Spinal cord (tissue), 10 donors: ENCODE measurements at places on chromosomes 12 and 14. TPM values are rescaled to one million over a fixed set of nuclear protein-coding genes. Genes with fewer than 3 reads are reported as not detected.

Gene DDX51
- 8.7 TPM for total RNA-seq

DNA sequence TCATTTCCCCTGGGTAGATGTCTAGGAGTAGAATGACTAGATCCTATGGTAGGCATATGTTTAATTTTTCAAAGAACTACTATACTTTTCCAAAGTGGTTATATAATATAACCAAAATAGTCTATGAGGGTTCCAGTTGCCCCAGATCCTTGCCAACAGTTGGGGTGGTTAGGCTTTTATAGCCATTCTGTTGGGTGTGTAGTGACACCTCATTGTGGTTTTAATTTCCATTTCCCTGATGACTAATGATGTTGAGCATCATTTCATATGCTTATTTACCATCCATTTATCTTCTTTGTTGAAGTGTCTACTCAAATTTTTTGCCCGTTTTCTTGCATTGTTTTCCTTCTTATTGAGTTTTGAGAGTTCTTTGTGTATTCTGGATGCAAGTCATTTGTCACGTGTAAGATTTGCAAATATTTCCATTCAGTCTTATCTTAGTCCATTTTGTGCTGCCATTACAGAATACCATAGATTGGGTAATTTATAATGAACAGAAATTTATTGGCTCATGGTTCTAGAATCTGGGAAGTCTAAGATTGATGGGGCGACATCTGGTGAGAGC lies 4.7 kb downstream of the SYNE2 start:
- no peaks in the 10 kb centered on the region for H3K27me3 ChIP-seq
- H3K27ac ChIP-seq = no peak overlapping the region
- H3K4me3 ChIP-seq = no peak overlapping the region
- H3K36me3 ChIP-seq = no peaks in the 10 kb centered on the region
- DNase-seq = no peak

DNA sequence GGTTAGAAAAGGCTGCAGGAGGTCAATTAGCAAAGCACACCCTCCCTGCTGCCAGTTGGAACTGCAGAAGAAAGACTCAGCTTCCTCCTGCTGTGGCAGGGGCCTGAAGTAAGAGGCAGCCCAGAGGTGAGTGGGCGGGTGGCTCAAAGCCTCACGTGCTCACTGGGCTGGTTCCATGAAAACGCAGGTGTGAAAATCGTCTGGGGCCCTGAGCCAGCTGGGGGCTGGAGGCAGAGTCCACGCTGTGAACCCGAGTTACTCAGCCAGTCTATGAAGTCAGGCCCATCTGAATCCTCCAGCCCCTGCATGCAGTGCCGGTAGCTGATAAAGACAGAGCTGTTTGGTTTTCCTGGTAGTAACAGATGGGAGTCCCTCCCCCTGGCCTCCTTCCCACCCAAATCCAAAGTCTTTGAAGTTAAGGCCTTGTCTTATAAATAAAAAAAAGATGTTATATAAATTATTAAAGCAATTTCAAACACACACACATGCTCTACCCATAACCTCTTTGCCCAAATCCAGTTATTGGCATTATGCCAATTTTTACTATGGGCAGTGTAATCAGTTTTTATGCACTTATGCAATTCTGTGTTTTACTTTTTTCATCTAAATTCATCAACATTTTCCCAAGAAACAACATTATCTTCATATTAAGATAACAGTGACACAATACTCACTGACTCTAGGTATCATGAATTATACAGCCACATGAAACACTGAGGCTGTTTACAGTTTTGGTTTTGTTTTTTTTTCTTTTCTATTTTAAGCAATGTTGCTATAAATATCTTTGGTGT lies 57.9 kb upstream of the PNMA1 start:
- H3K27ac ChIP-seq = peak overlapping the region; percentile 2
- no peak overlapping the region for H3K4me3 ChIP-seq
- peak; percentile 72 for DNase-seq
- peaks cover 18% of the 10 kb centered on the region for H3K4me1 ChIP-seq

Gene HOXC4
- total RNA-seq = 10.3 TPM

DNA sequence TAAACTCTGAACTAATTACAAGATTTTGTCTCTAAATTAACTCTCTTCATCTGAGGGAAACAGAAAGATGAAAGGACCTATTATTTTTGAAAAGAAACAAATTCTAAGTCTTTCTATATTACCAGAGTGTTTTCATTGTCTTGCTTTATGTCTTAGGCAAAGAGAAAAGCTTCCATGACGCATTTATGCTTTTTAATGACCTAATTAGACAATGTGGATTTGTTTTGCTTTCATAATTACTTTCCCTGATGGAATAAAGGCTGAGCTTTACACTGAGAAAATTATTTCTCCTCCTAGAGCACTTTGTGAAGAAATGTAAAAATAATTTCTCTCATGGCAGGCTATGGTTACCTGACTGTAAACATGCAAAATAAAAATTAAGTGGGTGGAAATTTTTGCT lies 138.0 kb upstream of the SLCO1C1 start:
- peak; percentile 23 for DNase-seq
- H3K27ac ChIP-seq = peak overlapping the region; percentile 16
- H3K36me3 ChIP-seq = no peaks in the 10 kb centered on the region
- H3K4me3 ChIP-seq = no peak overlapping the region
- peaks cover 6% of the 10 kb centered on the region for H3K4me1 ChIP-seq

GRCh38 chr12:16756833-16757555 lies 151.0 kb upstream of the LMO3 start:
- DNase-seq = no peak
- H3K27ac ChIP-seq = no peak overlapping the region
- no peaks in the 10 kb centered on the region for H3K27me3 ChIP-seq
- no peaks in the 10 kb centered on the region for H3K4me1 ChIP-seq

DNA sequence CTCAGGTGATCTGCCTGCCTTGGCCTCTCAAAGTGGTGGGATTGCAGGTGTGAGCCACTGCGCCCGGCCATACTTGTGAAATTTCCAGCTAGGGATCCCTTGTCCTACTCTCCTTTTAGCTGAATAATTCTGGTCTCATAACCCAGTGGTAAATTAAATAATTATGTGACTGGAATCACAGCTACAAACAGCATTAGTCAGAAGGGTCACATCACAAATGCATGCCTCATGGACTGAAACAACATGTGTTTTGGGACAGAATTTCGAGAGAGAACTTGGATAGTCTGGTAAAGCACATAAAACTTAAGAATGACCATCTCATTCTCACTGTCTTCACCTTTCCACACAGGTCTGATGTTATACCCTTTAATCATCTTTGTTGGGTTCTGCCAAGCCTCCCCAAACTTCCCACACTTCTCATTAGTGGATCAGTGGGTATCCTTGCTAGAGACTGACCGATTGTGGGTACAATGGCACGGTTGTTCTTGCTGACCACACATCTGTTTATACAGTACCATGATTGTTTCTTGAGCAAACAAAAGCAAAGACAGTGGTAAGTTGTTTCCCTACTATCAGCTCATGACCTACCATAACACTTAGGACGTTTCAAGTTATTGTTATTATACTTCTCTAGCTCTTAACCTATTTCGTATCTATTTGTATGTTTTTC lies 5.1 kb downstream of the GPRC5D start:
- H3K27me3 ChIP-seq = no peaks in the 10 kb centered on the region
- DNase-seq = no peak
- no peaks in the 10 kb centered on the region for H3K36me3 ChIP-seq

DNA sequence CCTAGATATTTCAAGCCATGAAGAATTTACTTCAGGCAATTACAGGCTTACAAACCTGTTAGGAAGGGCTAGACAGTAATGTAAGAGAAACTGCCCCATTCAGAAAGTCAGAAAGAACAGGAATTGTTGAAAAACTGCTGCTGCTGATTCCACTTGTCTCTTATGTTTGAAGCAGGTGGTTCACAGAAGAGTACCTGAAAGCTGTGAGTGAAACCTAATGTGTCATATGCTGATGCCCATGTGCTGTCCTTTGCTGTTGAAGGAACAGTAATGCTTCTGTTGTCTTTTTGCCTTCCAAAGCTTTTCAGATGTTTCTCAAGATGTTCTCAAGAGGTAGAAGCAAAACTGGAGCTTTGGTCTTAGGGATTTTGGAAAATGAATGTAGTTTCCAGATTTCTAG lies 39.0 kb downstream of the MNAT1 start:
- DNase-seq = no peak
- no peak overlapping the region for H3K27ac ChIP-seq
- no peaks in the 10 kb centered on the region for H3K27me3 ChIP-seq

GRCh38 chr14:70934502-70935134 lies 27.4 kb downstream of the PCNX1 start:
- DNase-seq = no peak
- no peaks in the 10 kb centered on the region for H3K36me3 ChIP-seq
- no peaks in the 10 kb centered on the region for H3K4me1 ChIP-seq
- no peak overlapping the region for H3K27ac ChIP-seq
- H3K4me3 ChIP-seq = no peak overlapping the region

DNA sequence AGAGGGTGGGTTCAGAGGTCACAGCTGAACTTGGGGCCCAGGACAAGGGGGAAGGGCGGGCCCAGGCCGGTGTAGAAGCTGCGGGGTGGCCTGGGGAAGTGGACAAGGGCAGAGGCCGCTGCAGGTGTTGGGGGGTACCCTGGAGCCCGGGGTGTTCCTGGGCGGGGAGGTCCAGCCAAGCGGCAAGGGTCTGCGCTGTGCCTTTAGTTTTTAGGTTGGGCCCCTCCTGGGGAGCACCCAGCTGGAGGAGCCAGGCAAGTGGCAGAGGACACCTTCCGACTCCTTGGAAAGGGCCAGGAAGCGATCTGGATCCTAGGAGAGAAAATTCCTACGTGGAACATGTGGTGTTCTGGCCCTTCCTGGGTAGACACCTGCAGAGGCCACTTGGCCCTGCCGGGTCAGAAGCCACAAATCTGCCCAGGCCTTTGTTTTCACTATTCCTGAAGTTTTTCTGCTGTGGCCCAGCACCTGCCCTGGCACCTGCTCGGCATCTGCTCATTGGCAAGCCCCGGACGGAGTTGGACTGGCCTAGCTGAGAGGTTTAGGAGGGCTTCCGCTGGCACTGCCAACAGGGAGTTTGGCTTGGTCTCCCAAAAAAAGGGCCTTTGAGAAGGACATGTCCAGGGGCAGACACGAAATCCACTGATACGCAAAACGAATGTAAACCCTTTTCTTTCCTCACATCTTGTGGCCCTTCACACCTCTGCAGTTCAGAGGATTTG lies 61.1 kb downstream of the SMUG1 start:
- H3K27ac ChIP-seq = peak overlapping the region; percentile 94
- no peak for DNase-seq
- peaks cover 14% of the 10 kb centered on the region for H3K36me3 ChIP-seq
- peak overlapping the region; percentile 96 for H3K4me3 ChIP-seq

DNA sequence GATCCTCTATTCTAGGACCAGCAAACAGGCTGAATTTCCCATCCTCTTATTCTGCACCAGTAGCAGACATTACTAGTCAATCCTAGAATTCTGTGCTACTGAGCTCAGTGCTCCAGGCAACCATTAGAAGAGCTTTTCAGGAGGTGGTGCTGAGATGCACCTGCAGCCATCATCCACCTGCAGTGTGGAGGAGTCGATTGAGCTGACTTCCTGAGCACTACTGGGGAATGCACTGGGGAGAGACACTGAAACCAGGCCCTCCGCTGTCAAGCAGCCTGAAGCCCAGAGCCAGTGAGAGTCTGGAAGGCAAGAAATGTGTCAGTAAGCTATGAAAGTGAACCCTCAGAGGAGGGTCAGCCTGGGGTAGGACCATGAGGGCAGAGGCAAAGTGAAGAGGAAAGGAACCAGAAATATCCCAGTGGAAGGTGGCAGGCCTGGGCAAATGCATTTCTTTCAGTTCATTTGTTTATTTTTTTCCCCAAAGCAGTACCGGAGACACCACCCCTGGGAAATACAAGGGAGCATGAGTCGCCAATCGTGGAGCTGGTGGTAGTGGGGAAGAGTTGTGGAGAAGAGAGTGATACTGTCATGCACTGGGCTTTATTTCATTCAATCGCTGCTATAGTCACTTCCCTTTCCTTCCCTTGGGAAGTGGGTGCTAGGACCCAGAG lies 23.0 kb upstream of the SERPINA4 start:
- H3K4me1 ChIP-seq = no peaks in the 10 kb centered on the region
- no peak overlapping the region for H3K4me3 ChIP-seq
- no peaks in the 10 kb centered on the region for H3K27me3 ChIP-seq
- DNase-seq = no peak
